H1 (cell line): ENCODE measurements at places on chromosomes 5 and 9.

GRCh38 chr5:31573494-31574142, 41.5 kb downstream of the C5orf22 start:
- DNase-seq: no peak

GRCh38 chr5:108655750-108656450, 91.8 kb upstream of the FER start:
- DNase-seq: no peak

DNA sequence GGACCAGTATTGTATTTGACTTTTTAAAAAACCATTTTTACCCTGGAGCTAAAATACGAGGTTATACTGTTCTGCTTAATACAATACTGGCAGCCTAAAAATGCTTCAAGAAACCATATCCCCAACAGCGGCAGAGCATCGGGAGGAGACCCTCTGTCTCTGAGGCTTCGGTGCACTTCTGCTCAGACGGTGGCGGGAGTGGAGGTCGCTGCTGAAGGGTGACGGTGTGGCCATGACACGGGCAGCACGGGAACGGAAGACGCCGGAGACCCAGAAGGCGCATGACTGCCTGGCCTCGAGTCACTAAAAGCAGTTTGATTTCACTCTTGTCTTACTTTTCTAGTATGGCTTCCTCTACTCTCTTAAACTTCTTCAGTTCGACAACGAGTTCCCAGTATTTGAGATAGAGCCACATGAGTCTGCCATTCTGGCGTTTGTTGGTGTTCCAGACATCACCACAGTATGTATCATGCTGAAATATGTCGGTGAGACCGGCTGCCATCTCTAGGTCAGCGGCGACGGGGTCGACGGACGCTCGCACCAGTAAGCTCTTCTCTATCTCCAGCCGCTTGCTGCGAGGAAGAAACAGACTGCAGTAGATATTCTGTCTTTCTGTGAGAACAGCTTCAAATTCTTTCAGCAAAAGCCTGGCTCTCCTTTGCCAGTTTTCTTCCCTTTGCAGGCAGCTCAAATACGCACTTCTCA, 12.8 kb downstream of the CCDC127 start:
- DNase-seq: no peak

GRCh38 chr9:84939774-84940173, 270.2 kb downstream of the NTRK2 start:
- no peak for DNase-seq

GRCh38 chr9:125644819-125645507, 62.0 kb downstream of the MAPKAP1 start:
- no peak for DNase-seq

- DNase-seq: no peak
These were observed 36.3 kb downstream of the ZNF483 start for GRCh38 chr9:111561165-111561719.

- no peak for DNase-seq
These were observed 8.1 kb upstream of the RAD23B start for GRCh38 chr9:107274953-107275422.

DNA sequence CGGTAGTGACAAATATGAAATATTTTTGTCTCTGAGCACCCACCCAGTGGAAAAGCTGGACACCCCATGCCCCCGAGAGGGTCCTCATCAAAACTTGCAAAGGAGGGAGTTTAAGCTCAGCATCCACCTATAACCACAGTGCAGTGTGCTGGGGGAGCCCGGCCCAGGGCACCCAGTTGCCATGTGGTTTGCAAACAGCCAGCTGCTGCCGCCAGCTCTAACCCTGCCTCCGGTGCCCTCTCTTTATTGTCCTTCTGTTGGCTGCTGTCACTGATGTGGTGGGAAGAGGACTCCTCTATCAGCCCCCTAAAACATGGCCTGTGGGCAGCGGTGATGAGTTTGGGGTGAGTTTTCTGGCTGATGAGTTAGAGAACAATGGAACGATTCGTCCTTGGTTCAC, 160.9 kb upstream of the MVB12B start:
- DNase-seq: no peak

- DNase-seq: no peak
These were observed 284.5 kb downstream of the TMEM38B start for GRCh38 chr9:105978826-105979225.

- no peak for DNase-seq
These were observed 28.7 kb downstream of the EXOC3 start for GRCh38 chr5:471750-472058.

- DNase-seq: no peak
These were observed 150.3 kb downstream of the RASEF start for GRCh38 chr9:82912645-82913044.

- DNase-seq: no peak
These were observed 70.0 kb downstream of the GLDC start for GRCh38 chr9:6575324-6576034.

DNA sequence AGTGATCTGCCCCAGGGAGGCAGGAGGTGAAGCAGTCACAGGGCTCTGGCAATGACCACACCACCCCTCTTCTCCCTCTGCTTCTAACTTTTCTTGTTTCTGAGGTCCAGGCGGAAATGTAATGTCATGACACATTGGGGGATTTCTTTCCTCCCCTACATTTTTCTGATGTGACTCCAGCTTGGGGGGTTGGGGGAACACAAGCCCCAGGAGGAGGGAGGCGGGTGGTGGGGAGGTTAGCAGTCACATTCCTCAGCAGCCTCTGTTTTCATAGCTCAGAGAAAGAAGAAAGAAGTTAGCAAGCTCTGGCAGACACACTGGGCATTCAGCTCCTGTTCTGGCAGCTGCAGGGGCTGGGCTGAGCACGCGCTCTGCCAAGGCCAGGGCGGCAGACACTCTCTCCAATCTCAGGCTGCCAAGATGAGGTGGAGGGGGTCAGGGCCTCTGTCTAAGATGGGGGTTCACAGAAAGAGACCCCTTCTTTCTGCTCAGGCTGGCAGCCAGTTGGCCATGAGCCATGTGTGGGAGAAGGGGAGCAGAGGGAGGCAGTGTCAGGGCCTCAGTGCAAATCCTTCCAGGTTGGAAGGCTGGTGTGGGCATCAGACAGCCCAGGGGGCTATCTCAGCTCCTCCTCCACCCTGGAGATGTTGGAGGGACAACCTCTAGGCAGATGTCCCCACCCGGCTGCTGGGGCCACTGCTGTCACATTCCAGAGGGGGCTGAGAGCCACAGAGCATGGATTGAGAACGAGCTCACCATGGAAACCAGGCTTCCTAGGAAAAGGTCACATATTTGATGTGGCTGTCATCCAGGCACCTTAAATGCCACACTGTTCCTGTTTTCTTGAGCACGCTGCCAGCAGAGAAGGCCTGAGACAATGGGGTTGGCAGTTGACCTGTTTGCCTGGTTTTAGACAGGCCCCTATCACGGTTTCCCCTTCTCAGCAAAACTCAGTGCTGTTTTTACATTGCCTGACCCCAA, 20.1 kb upstream of the PFDN1 start:
- DNase-seq: no peak

- DNase-seq: no peak
These were observed 194.0 kb upstream of the KLF4 start for GRCh38 chr9:107683566-107683965.

- no peak for DNase-seq
These were observed 130.7 kb downstream of the SV2C start for GRCh38 chr5:76213858-76214257.

DNA sequence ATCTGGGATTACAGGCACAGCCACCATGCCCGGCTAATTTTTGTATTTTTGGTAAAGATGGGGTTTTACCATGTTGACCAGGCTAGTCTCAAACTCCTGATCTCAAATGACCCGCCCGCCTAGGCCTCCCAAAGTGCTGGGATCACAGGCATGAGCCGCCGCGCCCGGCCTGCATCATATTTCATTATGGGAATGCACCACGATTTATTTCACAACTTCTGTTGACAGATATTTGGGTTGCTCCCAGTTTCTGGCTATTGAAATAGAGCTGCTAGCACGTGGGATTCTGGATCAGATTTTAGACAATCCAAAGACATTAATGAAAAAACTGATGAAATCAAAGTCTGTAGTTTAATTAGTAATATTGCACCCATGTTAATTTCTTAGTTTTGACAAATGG, 48.4 kb upstream of the FUBP3 start:
- DNase-seq: no peak

DNA sequence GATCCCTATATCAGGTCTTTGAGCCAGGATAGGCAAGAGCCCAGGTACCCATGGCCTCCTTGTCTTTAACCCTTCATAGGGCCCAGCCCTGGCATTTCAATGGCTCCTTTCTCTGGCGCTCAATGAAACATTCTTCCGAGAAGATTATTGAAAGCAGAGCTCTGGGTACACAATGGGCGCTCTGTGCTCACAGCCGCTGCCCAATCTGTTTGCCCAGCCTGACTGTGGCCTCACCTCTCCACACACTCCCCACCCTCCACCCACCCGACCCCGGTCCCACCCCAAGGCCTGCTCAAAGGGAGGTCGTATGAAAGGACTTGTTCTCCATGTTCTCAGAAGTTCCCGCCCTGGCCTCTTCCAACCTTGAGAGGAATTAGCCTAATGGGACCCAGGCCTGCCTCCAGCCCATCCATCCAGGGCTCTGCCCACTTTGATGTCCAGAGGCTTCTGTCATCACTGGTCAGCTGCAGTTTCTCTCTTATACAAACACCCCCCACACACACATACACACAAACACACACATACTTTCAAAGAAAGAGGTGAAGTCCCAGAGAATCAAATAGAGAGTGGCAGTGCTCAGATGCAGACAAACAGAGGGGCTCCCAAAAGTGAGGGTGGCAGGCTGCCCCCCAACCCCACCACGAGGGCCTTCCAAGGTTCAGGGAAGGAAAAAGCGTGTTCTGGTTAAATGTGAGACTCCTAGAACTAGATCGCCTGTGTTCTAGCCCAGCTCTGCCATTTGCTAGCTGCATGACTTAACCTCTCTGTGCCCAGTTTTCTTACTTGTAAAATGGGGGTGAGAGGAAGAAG, 5.1 kb upstream of the ARSI start:
- DNase-seq: no peak

DNA sequence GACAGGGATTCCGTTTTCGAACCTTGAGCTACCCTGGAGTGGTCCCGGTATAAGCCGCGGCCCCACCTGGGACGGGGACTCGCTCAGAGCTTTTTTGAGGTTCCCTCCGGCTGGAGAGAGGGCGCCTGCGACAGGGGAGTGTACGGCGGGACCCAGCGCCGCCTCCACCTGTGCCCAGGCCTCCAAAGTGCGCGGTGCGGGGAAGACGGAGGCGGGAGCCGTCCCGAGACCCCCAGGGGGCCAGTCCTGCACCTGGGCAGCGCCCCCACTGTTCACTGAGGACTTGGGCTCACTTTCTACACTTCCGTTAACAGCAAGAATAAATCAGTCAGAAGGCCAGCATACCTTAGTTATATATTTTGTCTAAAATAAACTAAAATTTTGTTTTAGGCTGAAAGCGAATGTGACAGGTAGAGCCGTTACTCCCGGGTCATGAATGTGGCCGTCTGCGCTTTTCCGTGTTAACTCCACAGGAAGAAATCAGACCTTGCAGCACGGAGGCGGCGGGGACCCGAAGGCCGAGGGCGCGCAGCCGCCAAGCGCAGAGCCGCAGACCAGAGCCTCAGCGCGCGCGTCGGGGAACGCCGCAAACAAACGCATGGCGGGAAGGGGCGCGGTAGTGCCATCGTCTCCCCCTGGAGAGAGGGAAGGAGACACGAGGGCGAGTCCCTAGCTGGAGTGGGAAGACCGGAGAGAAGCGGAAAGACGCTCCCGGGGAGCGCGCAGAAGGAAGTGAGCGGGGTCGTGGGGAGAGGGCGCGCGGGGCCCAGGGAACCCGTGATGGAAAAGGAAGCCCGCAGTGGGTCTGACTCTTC, 14.1 kb downstream of the TRIM7 start:
- DNase-seq: no peak

- DNase-seq: no peak
These were observed 9.1 kb downstream of the BRD3 start for GRCh38 chr9:134058716-134059115.

- DNase-seq: no peak
These were observed 197.5 kb downstream of the NPR3 start for GRCh38 chr5:32908641-32909040.

- no peak for DNase-seq
These were observed 143.5 kb downstream of the NFIB start for GRCh38 chr9:14170392-14170931.

- no peak for DNase-seq
These were observed 35.8 kb downstream of the C5orf15 start for GRCh38 chr5:133932441-133933168.

- DNase-seq: no peak
These were observed at the start of gene CCIN for GRCh38 chr9:36169166-36169565. TSS of gene CCIN (plus strand) at chr9:36169388. CDS start at chr9:36169503, 115 bp downstream.

DNA sequence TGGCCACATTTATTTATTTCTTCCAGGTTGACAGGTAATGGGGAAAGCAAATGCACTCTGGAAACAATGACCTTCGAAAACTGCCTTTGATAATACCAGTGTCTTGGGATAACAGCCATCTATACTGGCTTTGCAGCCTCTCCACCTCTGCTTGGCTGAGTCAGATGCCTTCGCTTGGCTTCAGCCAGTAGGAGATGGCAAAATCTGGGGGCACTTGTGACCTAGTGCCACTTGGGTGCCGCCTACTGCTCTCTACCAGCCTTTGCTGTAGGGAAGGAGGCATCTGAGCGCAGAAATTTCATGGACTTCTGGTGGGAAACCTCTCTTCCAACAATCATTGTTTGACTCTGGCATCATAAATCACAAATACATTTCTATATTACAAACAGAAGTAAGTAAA, 21.8 kb downstream of the FYB1 start:
- no peak for DNase-seq

GRCh38 chr9:136546697-136547501, 1.1 kb upstream of the NOTCH1 start:
- peak; percentile 80 for DNase-seq

DNA sequence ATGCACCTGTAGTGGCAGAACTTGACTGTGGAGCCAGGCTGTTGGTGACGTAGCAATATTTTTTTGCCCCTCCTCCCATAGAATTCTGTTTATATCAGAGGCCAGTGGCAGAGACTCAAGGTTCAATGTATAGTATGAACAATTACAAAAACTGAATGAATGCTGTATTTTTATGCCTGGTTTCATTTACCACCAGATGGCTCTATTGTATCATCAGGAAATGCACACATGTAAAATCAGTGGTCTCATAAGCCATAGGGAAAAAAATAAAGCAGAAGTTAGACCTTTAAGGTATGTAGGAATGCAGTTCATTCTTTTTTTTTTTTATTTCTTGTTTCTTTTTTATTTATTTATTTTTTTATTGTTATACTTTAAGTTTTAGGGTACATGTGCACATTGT, 43.6 kb downstream of the CCDC192 start:
- DNase-seq: no peak

- DNase-seq: peak; percentile 63
These were observed 693 bp downstream of the DPYSL3 start for GRCh38 chr5:147509041-147509709.

DNA sequence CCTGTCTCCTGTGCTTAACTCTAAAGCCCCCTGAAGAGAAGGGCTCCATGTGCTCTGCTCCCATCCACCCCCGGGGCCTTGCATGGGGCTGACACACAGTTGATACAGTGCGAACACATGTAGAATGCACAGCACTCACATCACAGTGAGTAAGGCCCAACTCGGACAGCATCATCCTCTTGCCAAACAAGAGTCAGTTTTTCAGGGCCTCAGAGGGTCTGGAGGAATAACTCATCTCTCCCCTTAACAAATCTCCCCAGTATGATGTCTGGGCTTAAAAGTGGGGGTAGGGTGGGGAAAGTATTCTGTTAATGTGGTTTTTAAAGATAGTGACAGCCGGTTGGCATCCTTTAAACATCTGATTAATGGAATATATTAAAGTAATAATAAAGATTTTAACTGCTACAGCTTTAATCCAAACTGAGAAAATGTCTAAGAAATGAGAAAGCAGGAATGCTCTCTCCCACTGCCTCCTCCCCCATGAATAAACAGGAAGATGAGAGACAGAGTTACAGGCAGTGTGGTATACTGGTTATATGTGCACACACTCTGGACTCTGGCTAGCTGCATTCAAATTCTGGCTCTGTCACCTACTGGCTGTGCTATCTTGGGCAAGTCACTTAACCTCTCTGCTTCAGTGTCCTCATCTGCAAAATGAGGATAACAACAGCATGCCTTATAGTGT, 22.5 kb downstream of the APBA1 start:
- DNase-seq: no peak
